ENCODE measurements at places on chromosomes 11 and 22.

GRCh38 chr11:1925373-1926155 is 6.1 kb downstream of the TNNT3 start:
- no peak for DNase-seq

DNA sequence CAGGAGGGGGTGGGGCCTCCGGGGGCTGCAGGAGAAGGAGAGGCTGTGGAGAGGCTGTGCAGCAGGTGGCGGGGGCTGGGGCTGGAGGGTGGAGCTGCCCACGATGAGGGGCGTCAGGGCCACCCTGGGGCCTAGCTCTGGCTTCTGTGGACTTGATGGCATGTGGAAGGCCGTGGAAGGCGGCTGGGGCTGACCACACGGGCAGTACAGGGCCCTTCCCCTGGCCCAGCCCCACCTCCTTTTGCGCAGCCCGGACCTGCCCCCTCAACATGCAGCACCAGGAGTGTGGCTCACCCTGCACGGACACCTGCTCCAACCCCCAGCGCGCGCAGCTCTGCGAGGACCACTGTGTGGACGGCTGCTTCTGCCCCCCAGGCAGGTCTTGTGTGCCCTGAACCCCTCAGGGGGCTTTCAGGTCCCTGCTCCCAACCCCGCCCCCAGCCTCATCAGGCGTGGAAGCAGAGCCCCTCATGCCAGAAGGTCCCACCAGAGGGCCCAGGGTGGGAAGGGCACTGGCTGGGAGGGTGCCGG is 6.1 kb downstream of the MUC5B start:
- no peak for DNase-seq

GRCh38 chr11:125331357-125332035 is 164.6 kb downstream of the FEZ1 start:
- DNase-seq = no peak

- no peak for DNase-seq
Measured at GRCh38 chr22:49866134-49866533, 12.5 kb downstream of the ZBED4 start.

DNA sequence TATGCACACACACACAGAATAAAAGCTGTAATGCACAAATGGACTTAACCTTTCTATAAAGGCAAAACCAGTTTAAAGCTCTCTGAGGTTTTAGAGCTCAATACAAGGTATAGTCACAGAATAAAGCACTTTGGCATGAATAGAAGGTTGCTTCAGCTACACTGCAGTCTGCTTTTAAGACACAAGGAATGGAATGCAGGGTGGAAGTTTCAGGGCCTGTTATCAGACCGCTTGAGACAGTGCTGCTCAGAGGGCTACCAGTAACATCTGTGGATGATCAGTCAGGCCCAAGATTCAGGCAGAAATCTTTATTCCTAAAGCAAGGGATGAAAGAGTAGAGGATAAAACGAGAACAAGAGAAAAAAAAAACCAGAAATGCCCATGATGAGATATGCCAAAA is 46.7 kb downstream of the CD44 start:
- DNase-seq = no peak
